ENCODE measurements at places on chromosomes 3 and 15.

GRCh38 chr3:178072391-178073305 lies 463.6 kb upstream of the KCNMB2 start:
- no peak for DNase-seq

DNA sequence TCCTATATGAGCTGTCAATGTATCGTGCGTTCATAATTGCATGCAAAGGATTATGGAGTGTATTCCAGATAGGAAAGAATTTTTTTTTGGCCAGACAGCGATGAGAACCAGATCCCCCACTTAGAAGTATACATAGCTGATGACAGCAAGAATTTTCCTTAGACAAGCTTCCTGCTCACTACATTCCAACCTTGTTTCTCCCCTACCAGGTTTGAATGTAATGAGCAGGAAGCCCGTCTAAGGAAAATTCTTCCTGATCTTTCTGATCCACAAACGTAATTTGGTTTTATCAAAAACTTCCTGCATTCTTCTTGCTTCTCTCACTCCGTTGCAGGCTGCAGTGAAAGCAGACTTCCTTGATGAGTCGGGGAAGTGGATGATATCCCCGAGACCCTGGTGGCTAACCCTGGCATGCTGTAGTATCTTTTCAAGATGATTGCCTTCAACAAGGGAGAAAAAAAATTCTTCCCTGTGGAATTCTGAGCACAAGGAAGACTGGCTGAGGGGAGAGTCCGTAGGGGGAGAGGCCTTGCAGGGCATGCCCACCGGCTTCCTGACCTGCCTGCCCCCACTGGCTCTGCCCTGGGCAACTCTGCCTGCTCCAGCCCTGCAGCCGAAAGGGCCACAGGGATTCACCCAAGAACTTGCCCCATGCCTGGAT lies 243.1 kb downstream of the TLE3 start:
- DNase-seq, result no peak

GRCh38 chr15:71337197-71337845 lies 222.1 kb downstream of the THSD4 start:
- no peak for DNase-seq

GRCh38 chr3:177580437-177580836 lies 383.2 kb upstream of the TBL1XR1 start:
- DNase-seq, result no peak

- DNase-seq, result no peak
These were observed 94.0 kb downstream of the GTPBP8 start for GRCh38 chr3:113084777-113085176.

All from T-helper 2 cell (primary cell).